ENCODE measurements at places on chromosomes 12 and 14.

GRCh38 chr14:104856157-104856868 lies 8.8 kb upstream of the CEP170B start:
- DNase-seq, result no peak

GRCh38 chr12:85568395-85569103 lies 267.7 kb downstream of the RASSF9 start:
- DNase-seq, result no peak

DNA sequence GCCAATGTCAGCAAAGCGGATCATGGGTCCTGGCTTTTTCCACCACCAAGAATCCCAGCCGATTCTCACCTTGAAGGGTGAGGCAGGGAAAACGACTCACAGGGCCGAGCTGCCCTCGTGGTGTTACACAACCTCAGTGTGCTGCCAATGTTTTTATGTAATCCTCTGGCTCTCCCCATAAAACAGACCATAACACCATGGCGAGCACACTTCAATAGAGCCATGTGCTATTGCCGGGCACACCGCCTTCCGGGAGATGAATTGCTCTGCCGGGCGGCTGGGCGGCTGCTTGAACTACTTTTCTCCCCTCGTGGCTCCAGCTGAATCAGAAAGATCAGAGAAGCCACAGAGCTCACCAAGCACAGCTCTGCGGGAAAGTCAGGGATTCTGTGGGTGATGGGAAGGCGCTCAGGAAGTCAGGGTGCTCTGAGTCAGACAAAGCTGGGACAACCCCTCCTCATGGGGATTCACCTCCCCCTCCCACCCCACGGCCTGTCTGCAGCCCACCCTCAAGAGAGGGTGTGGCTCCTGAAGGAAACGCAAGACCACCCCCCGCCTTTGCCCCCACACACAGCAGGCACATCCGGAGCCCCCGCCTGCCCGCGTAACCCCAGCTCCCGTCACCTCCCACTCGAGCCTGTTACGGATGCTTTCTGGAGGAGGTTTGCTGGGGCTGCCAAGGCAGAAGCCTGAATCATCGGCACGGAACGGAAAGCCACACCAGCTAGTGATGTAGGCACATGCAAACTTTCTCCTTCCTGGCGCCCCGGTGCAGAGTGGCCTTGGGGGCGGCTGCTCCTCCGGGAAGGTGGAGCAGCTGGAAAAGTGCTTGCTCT lies 1.8 kb downstream of the GALNT9 start:
- peak; percentile 67 for DNase-seq

- DNase-seq, result no peak
Observed at GRCh38 chr12:31985832-31986231, 26.6 kb downstream of the RESF1 start.

GRCh38 chr14:41872931-41873685 lies 266.4 kb downstream of the LRFN5 start:
- DNase-seq, result no peak

DNA sequence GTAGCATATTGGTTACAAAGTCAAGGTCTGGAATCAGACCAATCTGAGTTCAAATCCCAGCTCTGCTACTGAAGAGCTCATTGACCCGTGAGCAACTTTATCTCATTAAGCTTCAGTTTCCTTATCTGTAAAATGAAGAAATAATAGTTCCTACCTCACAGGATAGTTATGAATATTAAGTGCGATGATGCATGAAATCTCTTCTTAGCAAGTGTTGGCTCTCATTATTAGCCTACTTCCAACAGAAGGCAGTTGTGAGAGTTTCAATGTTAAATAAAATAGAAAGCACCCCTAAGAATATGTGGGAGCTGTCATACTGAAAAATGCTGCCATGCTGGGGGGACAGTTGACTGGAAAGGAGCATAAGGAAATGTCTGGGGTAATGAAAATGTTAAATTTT lies 39.0 kb upstream of the ITPR2 start:
- no peak for DNase-seq

- no peak for DNase-seq
Observed at GRCh38 chr12:42180990-42181596, 36.4 kb upstream of the GXYLT1 start.

DNA sequence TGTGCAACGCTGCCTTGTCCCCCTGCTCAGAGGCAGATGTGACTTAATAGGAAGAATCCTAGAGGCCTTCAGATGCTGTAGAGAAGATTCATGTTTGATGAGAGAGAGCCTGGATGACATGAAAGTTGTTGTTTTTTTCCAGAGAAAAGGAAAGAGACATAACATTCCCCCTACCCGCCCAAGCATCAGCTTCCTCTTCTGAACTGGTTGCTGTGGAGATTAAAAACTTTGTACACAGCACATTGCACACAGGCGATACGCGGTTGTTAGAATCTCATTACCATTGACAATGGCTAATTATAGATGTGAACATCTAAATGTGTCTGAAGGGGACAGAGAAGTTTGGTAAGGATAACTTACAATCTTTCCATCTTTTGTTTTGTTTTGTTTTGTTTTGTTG lies 13.6 kb upstream of the ETFBKMT start:
- no peak for DNase-seq

GRCh38 chr14:52267501-52268278 lies at the start of gene PTGDR:
Gene PTGDR, plus strand, starts transcription at chr14:52267698. Its CDS starts 117 bp downstream, at chr14:52267815.
- peak; percentile 65 for DNase-seq

DNA sequence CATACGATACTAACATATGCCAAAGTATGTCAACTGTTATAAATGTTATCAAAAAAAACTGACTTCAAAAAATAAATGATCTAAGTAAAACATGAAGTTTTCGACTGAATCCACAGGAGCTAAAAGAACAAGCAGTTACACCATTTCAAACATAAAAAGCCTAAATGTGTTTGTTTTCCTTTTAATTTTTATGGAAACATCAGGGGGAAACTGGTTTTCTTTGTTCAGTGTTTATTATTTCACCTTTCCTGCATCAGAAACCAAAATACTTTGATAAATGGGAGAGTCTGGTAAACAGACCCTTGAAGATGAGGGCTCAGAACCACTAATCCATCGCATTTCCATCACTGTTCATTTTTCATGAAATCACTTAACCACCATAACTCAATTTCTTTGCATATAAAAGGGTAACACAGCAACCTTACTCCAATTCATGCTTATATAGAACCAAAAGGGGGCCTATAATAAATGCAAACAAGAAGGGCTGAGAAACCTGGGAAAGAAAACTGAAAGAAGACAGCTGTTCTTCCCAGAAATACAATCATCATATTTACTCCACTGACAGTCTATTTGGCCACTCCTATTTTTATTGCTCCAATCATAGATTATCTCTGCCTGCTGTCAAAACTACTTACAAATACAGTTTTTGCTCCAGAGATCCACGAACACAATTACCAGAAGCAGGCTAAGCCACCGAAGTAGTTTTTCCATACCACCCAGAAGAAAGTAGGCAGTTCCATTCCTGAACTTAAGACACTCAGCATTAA lies 17.0 kb downstream of the FGD6 start:
- no peak for DNase-seq

- DNase-seq, result no peak
Observed at GRCh38 chr12:96246926-96247505, 52.8 kb downstream of the ELK3 start.

GRCh38 chr12:96303653-96304052 lies 96.6 kb downstream of the CDK17 start:
- DNase-seq, result no peak

DNA sequence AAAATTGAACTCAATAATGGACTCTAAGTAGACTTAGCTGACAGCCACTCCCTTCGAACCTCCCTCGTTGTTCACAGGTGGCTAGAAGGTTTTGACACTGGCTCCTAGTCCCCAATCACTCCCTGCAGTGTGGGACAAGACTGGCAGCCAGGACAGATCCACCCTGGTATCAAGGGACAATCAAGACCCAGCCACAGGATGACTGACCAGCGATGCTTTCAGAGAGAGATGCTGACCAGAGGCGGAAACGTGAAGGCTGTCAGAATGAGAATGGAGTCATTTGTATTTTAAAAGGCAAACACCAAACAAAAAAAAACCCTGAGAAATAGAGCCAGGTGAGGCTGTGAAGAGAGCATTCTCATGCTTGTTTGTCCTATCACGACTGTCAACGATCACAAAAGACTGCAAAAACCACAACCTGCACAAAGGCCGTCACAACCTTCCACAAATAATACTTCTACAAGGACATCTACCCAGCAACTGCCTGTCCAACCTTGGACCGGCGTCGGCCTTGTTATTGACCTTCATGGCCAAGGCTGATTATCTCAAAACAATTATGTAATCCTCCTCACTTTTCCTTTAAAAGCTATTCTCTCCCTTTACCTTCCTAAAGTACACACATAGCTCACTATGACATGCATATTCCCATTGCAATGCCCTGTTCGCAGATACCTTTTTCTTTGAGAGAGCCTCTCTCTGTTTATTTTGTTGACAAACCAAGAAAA lies 13.2 kb downstream of the EIF5 start:
- no peak for DNase-seq

DNA sequence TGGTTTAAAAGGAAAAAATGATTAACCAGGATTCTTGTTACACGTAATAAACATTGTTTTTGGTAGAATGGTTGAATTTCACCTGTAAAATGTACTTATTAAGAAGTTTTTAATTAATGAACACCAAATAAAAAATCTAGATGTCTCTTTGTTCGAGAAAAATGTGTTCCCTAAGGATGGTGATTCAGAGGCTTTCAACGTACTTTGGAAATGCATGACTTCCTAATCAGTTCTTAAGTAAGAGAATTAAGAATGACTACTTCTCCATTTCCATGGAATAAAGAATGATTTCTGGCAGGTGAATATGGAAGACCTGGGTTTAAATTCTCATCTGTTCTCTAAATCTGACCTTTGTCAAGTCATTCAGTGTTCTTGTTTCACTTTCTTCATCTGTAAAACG lies 428.6 kb downstream of the KCNH5 start:
- no peak for DNase-seq
